NCI-H2107 (cell line): ENCODE measurements at places on chromosomes 5 and 9.
A peak's percentile ranks its signal among the peaks of the same experiment; 100 is the strongest.

DNA sequence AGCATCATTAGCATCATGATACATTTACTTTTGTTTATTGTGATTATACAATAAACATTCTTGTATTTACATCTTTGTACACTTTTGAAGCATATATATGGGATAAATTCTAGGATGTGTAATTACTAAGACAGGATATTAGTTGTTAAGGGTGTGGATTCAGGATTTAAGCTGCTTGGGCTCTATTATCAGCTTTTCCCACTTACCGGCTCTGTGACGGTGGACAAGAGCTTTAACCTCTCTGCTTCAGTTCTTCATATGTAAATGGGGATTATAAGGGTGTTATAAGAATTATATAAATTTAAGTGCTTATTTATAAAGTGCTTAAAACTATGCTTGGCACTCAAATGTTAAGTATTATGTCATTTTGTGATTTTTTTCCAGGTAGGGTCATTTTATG, 131.1 kb downstream of the FER start:
- no peak for DNase-seq

- DNase-seq: no peak
Observed at GRCh38 chr9:8860086-8860485, 1060.5 kb upstream of the DMAC1 start.

DNA sequence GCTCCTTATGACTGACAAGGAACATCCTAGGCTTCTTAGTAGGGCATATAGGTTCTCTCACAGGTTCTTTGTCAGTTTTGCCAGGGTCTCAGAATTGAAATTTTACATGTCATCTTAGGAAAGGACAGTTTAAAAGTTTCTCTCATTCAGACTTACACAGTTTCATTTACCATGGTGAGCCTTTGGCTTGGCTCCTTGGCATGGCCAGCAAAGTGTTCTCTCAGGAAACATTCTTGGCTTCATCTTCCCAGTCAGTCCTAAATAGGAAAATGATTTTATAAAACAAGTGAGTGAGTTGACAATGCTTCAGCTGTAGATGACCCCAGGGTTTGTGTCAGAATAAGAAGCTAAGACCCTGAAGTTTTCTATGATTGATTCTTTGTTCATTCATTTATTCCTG, 191.6 kb downstream of the PCSK5 start:
- DNase-seq: no peak

- DNase-seq: no peak
Observed at GRCh38 chr5:102295534-102296177, 428 bp downstream of the SLCO4C1 start.

- DNase-seq: no peak
Observed at GRCh38 chr9:16369427-16369826, 501.0 kb downstream of the BNC2 start.

- no peak for DNase-seq
Observed at GRCh38 chr5:147479949-147480348, 29.9 kb downstream of the DPYSL3 start.

- DNase-seq: peak; percentile 25
Observed at GRCh38 chr5:33936004-33936380, 194 bp upstream of the RXFP3 start.

- DNase-seq: no peak
Observed at GRCh38 chr5:151733358-151734063, 24.9 kb downstream of the ATOX1 start.

- no peak for DNase-seq
Observed at GRCh38 chr5:38636626-38637025, 80.2 kb upstream of the LIFR start.

DNA sequence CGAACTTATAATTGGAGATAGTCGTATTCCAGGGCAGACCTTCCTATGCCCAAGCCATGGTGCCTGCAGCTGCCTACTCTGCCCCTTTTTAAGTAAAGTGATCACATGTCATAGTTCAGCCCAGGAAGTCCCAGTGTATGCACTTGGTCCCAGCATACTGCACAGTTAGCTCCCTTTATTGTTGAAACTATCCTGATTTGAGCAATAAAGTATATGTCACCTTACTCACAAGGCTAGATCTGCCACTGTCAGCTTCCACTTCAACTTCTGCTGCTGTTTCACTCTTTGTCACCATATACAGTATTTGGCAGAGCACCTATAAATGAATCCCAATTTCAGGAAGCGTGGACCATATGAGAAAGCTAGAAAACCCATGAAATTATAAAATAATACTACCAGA, 103.8 kb upstream of the PTGER4 start:
- DNase-seq: no peak

- no peak for DNase-seq
Observed at GRCh38 chr5:117433818-117434217, 859.2 kb upstream of the SEMA6A start.

DNA sequence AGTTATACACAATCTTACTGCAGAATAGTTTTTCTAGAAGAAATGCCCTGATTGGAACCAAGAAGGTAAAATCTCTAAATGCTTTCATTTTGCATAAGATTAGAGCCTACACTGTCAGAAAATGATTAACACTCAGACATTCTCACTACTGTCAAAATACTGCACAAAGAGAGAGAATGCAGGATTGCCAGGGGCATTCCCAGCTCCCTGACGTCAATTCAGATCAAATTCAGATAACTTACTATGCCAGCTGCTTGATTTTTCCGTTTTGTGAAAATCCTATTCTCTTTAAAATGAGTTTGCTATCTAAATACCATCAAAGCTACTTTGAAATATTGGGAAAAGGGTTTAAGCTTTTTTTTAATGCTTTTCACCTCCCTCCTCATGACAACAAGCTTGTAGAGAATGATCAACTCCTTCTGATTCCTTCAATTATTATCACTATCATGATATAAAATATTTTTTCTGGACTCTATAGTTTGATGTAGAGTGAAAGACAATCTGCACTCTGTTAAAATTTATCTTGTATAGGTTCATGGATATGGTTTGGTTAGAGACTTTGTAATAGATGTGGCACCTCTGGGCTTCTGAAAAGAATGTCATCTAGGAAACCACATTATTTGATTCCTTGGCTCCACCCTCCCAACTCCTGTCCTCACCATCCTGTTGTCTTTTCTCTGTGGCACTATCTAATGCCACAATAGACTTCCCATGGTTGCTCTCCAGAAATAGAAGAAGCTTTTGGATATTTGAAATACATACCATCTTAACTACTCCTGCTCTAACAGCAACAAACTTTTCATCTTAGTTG, 407.7 kb downstream of the PDE4D start:
- no peak for DNase-seq

DNA sequence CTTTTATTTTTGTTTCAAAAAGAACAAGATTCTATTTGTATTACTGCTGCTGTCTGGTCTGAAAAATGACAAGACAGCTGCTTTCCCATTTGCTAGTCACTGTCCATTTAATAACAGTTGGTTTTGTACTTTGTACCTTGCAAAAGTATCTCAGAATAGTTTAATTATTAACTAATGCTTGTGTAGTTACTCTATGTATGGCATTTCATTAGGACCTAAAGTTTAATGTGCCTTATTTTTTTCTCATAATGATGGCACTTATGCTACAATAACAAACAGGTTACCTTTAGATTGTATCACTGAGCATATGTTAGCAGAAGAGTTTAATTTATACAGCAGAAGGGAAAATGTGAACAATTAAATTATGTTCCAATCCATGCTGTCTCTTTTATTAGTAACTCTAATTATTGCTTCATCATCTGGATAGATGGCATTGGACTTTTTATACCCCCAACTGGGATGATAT, 134.2 kb downstream of the CDH10 start:
- no peak for DNase-seq

GRCh38 chr9:2725898-2726649, 8.8 kb downstream of the KCNV2 start:
- DNase-seq: no peak

GRCh38 chr5:113128641-113129330, 152.2 kb downstream of the DCP2 start:
- DNase-seq: no peak

- no peak for DNase-seq
Observed at GRCh38 chr9:96417661-96418082, 498 bp downstream of the ZNF367 start.

DNA sequence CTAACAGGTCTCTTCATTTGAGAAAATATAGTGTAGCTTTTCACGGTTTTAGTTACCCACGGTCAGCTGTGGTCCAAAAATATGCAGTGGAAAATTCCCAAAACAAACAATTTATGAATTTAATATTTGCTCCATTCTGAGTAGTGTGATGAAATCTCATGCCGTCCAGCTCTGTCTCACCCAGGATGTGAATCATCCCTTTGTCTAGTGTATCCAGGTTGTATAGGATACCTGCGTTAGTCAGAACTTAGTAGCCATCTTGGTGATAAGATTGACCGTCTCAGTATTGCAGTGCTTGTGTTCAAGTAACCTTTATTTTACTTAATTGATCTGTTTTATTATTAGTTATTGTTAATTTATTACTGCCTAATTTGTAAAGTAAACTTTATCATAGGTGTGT, 41.1 kb downstream of the NDUFS4 start:
- DNase-seq: no peak

DNA sequence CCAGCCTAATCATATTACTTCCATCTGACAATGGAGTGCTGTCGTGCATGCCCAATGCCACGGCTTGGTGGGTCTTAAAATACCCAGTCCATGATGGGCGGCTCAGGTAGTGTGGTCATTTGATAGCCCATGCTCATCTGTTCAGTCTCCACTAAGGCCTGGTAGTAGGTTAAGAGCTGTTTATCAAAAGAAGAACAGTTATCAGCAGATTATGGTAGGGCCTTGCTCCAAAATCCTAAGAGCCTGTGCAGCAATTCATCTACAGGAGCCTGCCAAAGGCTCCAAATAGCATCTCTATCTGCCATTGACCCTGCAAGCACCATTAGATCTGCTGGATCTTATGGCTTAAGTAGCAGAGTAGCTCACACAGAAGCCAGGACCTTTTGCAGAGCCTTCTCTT, 21.8 kb upstream of the NTRK2 start:
- DNase-seq: no peak

GRCh38 chr9:8205576-8205975, 406.0 kb upstream of the DMAC1 start:
- DNase-seq: no peak
